ENCODE measurements at places on chromosomes 2 and 18.
A peak's percentile ranks its signal among the peaks of the same experiment; 100 is the strongest.

DNA sequence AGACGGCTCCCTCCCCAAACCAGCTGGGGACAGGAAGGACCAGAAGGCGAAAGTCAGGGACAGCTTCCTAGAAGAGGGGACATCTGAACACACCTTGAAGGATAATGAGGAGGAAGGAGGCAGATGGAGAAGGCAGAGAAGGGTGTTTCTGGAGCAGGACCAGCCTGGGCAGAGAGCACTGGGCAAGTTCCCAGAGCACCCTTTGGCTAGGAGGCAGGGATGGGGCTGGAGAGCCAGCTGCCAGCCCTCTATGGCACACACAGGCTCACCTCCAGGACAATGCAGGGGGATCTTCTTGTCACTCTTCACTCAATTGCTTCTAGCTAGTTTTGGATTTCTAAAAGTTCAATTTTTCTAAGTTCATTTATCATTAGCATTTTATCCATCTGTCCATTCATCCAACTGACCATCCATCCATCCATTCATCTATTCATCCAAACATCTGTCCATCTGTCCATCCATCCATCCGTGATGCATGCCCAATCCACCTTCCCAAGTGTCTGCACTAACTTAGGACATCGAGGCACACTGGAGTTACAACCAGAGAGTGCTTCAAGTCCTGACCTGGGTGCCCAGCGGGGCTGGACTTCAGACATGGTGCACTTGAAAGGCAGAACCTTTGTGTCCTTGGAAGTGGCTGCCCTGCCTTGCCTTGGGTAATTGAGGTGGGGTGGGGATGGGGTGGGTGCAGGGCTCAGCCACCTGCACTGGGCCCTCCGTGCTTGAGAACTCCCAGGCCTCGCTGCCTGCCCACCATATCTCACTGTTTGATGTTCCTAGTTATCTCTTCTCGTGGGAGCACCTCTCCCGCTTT, 42.5 kb downstream of the INHBB start:
- DNase-seq: no peak

DNA sequence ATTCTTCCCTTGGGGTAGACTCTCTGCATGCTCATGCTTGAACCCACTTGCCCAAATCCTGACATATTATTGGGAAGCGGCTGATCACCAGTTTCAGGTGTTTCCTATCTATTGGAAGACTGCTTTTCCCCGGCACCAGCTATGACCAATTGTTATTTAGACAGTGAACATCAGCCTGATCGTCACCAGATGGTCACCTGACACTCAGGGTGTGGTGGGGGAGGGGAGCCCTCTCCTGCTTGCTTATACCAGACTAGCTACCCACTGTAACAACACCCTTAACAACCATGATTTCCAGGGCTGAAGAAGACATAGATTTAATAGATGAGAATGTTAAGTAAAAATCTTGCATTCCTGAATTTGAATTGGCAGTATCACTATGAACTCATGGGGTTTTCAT, 44.3 kb downstream of the RBM43 start:
- no peak for DNase-seq

GRCh38 chr2:7627583-7627982, 710.4 kb downstream of the RNF144A start:
- DNase-seq: no peak

DNA sequence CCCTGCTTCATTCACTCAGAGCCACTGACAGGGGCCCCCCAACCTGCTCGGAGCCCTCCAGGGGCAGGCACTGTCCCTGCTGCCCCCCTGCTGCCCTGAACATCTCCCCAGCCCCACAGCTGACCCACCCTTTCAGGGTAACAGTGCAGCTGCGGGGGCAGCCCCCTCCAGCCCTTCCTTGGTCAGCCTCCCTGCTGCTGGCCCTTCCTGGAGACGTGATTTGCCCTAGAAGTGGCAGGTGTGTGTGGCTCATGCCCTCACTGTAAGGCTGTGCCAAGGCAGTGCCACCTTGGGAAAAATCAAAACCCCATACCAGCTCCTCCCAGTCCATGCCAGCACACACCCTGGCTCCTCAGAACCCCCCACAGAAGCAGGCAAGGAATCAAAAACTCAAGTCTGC, 184.2 kb upstream of the HDAC4 start:
- no peak for DNase-seq

DNA sequence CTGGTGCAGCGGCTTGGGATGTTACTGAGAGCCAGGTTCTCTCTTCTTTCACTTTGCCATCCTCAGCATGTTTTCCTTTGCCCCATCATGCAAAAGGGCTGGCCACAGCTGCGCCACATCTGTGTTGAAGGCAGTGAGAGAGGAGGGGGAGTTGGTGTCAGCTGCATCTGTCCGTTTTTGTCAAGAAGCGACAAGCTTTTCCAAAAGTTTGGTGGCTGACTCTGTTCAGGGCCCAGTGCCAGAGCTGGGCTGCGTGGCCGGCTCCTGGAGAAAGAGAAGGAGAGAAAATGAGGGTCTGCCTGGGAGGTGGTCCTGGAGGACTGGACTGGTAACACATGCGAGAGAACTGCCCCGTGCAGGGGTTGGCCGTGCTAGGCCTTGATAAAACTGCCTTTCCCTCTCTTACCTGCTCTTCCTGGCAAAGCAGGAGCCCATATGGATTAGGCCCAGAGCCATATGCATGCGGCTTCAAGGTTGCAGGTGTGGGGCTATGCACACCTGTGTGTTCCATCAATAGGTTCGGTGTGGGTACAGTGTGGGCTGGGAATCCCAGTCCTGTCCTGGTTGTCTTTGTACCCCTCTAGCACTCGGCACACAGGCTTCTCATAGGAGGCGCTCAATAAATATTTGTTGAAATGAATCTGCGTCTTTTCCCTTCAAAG, 9.0 kb downstream of the RNF144A start:
- no peak for DNase-seq

- peak; percentile 47 for DNase-seq
Observed at GRCh38 chr2:42569116-42569711, 782 bp downstream of the MTA3 start.

- DNase-seq: peak; percentile 26
Observed at GRCh38 chr2:73983322-73984202, 1.1 kb upstream of the TET3 start.

DNA sequence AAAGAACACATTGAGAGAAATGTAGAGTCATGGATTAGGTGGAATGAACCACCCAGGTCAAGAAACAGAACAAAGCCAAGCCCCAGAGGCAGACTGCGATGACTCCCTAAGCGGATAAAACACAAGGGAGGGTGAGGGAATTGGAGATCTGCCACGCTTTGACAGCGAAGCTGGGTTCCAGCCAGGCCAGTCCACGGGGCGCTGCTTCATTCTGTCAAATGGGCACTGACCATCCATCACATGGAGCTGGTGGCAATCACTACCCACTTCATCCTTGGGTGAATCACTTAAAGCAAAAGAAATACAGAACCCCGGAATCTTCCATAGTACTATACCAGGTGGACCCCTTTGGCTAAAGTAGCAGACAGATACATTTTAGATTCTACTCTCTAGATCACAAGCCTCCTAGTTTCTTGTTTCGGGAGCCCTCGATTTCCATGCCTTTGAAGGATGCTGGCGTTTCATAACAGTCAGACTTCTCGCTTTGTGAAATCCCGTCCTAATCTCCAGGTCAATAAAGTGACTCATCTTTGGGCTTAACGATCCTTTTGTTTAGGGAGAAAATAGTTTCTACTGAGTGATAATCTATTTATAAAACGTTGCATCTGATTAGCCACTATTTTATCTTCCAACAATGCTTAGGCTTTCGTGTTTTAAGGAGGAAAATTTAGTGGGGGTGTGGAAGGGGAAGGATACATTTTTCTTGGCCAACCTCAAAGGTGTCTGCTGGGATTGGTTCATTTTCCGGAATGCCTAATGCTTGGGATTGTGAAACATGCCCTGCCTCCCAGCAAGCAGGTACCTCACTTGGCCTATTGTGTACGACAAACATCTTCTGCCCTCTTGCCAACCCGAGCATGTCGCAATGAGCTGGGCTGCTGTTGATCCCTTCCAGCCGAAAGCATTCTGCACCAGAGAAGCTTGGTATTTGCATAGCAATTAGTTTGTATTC, 44.1 kb upstream of the HDAC4 start:
- no peak for DNase-seq

Measured in choroid plexus epithelial cell (primary cell).